ENCODE measurements at places on chromosomes 6 and 20.

- DNase-seq: no peak
These were observed 27.8 kb downstream of the POFUT1 start for GRCh38 chr20:32235331-32236047.

DNA sequence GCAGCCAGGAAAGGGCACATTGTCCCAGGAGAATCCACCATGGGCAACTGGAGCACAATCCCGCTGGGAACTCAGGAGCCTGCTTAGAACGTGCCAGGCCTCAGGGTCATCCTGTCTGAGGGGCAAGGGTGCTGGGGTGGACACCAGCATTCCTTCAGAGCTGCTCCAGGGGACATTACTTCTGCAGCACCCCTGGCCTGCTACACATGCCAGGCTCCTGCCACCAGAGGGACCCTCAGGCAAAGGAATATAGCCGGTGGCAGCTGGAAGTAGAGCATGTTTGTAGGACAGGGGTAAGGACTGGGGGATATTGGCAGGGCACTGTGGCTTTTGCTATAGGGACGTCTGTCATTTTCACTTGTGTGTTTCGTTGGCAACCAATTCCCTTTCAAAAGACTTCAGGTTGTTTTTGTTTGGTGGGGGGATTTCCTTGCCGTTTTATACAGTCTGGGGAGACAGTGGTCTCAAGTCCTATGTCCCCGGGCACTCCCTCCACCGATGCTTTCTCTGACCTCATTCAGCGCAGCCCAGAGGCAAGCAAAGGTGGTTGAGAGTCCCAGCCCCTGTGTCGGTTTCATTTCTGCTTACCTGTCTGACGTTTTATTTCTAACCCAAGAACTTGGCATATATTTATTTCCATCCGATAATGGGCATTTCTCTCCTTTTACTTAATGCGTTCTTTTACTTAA is 130.8 kb downstream of the JPH2 start:
- DNase-seq: no peak

GRCh38 chr6:170000071-170000843 is 248.8 kb downstream of the ERMARD start:
- no peak for DNase-seq

DNA sequence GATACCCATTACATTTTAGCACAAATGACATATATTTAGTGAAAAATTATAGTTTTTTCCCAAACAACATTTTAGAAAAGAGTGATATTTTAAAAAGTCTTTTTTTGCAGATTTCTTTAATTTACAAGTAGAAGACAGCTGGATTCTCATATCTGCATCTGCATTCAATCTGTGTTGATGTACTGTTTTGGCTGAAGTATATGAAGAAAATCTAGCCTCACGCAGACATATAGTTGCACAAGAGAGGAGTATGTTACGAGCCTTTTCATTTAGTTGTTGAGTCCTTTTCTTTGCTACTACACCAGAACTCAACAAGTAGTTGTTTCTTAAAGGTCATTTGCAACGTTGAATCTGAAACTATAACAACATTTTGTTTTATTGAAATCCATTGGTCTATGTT is 314.3 kb upstream of the SUPT3H start:
- DNase-seq: no peak

DNA sequence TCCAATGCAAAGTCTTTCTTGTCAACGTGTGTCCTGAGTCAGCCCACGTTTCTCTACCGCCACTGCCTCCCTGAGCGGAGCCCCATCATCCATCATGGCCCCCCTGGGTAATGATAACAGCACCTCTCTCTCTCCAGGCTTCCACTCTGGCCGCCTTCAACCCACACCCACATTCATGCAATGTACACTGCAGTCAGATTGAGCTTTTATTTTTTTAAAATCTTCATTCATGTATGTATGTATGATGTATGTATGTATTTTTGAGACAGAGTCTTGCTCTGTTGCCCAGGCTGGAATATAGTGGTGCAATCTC is 245.2 kb downstream of the PREX1 start:
- DNase-seq: no peak

GRCh38 chr6:7758456-7758855 is 32.6 kb downstream of the BMP6 start:
- DNase-seq: no peak

DNA sequence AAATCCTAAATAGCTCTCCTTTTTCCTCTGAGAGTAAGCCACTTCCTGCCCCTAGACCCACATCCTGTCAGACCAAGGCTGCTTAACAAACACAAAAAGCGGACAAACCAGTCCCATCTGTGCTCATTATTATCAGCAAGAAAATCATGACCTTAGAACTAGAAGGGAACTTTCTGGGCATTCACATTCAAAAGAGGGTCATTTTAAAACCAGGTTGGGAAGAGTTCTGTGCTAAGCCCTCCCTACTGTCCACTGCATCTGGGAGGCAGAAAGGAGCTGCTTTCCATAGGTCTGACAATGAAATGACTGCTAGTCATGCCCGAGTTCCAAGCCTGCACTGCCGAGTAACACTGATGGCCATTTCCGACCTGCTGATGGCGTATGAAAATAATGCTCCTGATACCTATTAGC is 15.4 kb downstream of the EZR start:
- DNase-seq: no peak

GRCh38 chr6:42417641-42418112 is 34.0 kb downstream of the TRERF1 start:
- no peak for DNase-seq

DNA sequence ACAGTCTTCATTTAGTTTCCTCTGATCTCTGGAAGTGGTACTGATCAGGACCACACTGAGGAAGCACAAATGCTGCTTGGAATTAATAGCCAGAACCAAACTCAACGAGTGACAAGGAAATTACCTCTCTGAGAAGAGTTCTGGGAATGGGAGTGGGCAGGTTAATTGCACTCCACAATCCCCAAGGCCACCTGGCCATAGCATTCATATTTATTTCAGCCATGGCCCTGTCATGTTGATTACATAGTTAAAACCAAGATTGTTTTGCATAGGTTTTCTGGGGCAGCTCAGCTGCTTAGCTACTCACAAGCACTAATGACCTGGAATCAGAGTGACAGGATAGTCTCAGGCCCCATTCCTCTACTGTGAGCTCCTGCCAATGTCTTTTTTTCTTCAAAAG is 230.2 kb upstream of the RIMS1 start:
- DNase-seq: no peak

GRCh38 chr6:112320561-112321318 is 26.4 kb upstream of the RFPL4B start:
- no peak for DNase-seq

GRCh38 chr6:112013051-112013450 is 40.9 kb upstream of the CCN6 start:
- DNase-seq: no peak

DNA sequence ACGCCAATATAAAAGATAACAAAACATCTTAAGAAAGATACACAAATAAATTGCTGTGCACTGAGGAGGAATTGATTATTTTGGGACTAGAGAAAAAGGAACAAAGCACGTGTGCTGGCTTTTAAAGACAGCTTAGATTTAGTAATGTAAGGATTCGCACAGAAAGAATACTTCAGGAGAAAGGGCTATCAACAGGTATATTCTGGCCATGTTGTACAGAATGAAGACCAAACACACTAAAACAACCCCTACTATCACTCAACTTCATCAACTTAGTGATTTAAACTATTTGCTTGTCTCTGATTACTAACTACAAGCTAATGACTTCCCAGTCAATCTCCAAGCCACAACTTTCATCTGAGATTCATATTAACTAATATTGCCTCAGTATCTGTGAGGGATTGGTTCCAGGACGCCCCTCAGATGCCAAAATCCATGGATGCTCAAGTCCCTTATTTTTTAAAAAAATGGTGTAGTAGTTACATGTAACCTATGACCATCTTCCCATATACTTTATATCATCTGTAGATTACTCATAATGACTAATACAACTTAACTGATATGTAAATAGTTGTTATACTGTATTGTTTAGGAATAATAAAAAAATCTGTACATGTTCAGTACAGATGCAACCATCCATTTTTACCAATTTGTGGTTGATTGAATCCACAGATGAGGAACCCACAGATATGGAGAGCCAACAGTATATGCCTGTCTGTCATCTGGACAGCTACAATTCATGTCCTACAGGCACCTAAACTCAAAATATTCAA is 4.5 kb downstream of the DEK start:
- DNase-seq: no peak

GRCh38 chr6:44489910-44490604 is 102.6 kb downstream of the CDC5L start:
- DNase-seq: no peak

DNA sequence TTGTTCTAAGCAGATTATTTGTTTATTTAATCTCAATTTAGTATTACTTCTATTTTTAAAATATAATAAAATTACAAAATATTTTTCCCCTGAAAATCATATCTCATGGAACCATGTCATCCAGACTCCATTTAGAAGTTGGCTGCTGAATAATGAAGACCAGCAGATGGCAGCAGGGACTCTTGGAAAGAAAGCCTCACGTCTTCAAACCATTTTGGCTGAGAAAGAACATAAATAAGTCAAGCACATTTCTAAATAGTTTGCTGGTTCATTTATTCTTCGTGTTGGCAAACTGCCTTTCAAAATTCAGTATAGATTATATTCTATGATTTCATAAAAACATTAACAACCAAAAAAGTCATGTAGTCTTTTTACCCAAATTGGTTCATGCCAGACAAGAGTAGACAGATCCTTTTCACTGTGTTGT is 71.7 kb downstream of the RCAN2 start:
- peak; percentile 5 for DNase-seq

DNA sequence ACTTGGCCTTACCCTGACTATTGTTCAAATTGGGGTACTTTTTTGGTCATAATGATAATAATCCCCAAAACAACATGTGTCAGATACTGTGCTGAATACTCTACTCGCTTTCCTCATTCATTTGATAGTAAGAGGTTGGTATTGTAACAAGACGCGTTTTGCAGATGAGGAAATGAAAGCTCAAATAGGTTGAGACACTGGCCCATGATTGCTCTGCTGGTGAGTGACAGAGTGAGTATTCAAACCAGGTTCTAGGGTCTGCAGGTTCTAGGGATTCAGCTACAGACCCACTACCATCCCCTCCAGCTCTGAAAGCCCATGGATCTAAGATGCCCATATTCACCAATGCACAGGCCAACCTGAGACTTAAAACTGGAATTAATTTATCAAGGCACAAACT is 1.3 kb upstream of the ENPP4 start:
- DNase-seq: no peak

- no peak for DNase-seq
These were observed 50.7 kb downstream of the SYNJ2 start for GRCh38 chr6:158032354-158032733.

DNA sequence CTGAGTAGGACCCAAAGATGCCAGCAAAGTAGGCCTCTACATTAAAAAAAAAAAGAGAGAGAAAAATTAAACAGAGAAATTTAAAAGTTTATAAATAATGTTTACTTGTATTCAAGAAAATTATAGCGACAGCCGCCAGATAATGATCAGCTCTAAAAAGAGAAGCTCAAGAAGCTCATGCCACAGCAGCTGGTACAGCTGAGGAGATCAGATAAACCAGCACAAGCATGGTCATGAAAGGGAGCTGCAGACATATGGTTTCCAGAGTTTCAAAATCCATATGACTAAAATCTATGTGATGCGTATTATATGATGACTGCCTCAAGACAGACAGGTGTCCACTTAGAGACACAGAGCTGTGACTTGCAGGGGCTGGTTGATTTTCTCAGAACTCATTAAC is 13.6 kb upstream of the HLA-C start:
- DNase-seq: no peak

DNA sequence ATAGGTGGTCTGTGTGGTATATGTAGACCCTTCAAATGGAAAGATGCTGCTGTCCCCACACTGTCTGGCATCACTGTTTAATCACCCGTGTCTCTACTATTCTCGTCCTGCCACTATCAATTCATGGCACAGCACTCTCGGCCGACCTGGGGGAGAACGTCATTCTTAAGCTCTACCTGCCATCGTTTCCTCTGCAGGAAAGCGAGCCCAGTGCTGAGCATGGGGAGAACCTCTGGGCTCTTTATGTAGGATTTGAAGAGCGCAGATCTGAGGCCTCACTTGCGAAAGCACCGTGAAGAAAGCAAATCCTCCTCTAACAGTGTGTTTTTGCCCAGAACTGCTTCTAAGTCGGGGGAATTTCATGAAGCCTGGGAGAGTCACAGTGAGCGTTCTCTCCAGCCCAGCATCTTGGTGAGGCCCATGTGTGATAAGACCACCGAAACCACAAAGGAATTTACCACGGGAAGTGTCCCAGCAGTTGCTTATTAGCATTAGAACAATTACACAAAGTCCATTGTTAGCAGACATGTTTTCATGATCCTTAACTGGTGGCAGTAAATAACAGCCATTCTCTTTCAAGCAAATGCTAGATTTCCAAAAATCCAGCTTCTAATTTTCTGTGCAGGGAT is 124.3 kb downstream of the SCML4 start:
- no peak for DNase-seq

GRCh38 chr20:62378215-62378614 is 8.7 kb upstream of the RPS21 start:
- DNase-seq: no peak

- no peak for DNase-seq
These were observed 84.0 kb upstream of the EYA2 start for GRCh38 chr20:46810448-46811223.

GRCh38 chr6:83927470-83927869 is 68.0 kb downstream of the CYB5R4 start:
- no peak for DNase-seq

DNA sequence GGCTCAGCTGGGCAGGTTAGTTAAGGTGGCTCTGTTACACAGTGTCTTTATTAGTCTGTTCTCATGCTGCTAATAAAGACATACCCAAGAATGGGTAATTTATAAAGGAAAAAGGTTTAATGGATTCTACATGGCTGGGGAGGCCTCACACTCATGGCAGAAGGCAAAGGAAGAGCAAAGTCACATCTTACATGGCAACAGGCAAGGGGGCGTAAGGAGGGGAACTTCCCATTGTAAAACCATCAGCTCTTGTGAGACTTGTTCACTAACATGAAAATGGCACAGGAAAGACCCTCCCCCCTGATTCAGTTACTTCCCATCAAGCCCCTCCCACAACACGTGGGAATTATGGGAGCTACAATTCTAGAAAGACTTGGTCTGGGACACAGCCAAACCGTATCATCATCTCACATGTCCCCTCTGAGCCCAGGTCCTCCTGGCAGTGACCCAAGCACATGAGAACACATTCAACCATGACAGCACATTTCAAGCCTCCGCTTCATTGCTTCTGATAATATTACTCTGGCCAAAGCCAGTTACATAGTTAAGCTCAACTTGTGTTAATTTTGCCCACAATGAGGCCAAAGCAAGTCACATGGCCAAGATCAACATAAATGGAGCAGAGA is 383.9 kb downstream of the PLCB1 start:
- DNase-seq: no peak

DNA sequence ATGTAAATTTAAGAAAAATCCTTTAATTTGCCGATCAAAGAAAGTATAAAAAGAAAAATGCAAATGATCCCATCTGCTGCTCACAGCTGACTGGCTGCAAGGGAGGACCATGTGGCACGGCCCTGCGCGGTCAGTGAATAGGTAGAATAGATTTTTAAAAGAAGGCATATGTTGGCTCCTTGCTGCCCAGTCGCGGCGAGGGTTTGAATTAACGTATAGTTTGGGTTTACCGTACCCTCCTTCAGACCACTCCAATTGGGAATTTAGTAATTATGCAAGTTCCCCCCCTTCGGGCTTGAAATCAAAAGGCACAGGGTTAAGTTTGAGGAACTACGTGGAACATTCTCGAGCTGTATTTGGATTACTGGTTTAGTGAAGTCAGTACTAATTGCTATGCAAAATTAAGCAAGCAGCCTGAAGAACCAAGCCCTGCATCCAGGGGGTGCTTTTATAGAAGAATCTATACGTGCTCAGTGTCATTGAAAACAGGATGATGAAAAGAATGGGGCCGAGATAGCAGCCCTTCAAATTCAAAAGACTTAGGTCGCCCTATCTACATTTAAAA is 1.1 kb upstream of the BEND3 start:
- no peak for DNase-seq

Data from GM18507 (cell line).